LHCN-M2 (cell line): ENCODE measurements at places on chromosomes 2 and 18. TPM values are rescaled to one million over a fixed set of nuclear protein-coding genes. Genes with fewer than 3 reads are reported as not detected.

RNU2-63P gene
- total RNA-seq, result not detected in 2 replicates

TMEFF2 gene
- total RNA-seq, result 64.1 and 72.6 TPM in 2 replicates

RNF144A gene
- 0.06 TPM in 2 replicates for total RNA-seq

CD226 gene
- total RNA-seq, result 0.38 and 0.69 TPM in 2 replicates

DNA sequence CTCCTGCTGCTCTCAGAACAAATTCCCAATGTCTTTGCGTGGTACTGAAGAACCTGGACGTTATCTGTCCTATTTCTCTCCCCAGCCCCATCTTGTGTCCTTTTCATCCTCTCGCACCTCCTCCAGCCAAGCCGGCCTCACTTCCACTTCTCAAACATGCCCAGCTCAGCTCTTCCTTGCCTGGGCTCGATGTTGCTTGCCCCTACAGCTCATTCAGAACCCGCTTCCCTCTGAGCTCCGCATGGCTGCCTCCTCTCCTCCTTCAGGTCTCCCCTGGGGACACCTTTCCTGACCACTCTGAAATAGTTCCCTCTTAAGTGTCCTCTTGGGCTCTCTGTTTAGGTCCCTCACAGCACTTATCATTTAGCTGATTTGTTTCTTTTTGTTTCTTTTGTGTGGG, 6.7 kb upstream of the SMARCAL1 start:
- DNase-seq, result no peak

DNA sequence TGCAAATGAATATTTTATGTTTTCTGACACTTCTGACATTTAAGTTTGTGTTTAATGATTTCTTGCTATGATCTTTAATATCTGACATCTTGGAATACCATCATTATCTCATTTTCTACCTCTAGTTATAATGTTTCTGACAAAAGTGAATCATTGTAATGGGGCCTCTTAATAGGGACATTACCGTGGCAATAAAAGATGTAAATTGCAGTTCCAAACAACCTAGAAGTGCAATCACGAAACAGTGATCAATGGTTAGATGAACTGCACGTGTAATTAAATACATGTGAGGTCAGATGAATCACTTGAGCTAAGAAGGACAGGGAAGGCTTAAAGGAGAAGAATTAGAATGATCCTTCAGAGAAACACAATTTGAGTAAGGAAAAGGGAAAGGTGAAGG, 1078.3 kb downstream of the DPP10 start:
- no peak for DNase-seq

- DNase-seq, result no peak
Measured at GRCh38 chr2:174124181-174124580, 124.2 kb downstream of the OLA1 start.

DNA sequence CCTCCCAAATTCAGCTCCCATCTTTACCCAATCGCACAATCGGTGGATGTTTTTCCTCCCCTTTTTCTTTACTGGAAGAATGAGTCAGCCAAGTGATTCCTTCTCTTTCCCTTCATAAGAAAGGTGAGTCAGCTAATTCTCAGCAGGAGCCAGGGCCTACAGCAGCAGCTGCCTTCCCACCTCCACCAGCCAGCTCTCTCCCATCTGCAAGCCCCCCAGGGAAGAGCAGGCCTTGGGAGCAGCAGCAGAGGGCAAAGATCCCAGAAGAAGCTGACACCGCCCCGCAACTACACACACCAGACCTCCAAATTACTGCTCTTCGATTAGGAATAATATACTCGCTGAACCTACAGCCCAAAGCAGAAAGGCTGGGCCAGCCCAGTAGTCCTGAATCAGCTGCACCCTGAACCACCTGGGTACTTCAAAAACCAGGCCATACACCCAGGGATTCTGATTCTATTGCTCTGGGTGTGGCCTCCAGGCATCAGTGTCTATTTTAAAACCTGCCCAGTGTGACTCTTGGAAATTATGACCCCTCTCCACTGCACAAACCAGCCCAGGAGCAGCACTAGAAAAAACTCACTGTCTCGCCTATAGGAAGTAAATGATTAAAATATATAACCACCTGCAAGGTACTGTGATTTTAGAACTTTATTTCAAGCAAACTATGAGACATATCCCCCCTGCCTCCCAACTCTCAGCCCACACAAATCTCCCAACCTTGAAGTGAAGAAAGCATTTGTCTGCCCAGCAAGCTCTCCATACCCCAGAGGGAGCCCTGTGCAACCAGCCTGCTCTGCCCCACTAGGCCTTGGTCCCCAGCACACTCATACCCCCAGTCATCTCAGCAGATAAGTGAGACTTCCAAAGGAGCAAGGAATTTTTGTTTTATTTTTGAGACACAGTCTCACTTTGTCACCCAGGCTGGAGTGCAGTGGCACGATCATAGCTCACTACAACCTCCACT, 7.3 kb downstream of the SFXN5 start:
- DNase-seq, result peak; percentile 90

DNA sequence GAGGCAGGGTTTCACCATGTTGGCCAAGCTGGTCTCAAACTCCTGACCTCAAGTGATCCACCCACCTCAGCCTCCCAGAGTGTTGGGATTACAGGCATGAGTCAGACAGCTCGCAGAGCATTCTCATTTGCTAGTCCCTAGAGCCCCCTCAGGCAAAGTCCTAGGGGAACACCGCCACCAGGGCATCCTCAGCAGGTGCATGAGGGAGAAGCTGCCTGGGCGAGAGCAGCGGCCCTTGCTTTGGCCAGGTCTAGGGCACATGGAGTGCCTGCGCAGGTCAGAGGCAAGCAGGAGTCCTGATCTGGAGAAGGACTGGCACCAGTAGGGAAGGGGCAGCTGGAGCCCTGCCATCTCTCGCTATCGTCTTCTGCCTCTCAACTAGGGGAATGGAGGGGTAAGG, 32.4 kb downstream of the NGEF start:
- DNase-seq, result peak; percentile 35

DNA sequence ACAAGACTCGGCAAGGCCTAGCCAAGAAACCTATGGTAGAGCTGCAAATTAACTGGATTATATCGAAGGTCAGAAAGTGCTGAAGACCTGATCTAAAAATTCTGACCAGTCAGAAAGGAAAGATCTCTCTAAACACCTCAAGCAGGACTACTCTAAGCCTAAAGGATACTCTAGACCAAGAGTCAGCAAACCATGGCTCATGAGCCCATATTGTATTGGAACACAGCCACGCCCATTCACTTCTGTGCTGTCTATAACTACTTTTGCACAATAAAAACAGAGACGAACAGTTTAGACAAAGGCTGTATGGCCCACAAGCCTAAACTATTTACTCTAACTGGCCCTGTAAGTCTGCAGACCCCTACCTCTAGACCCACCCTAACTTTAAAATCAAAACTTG, 18.7 kb downstream of the RTN4 start:
- no peak for DNase-seq

- no peak for DNase-seq
Measured at GRCh38 chr2:230383453-230383852, 32.5 kb upstream of the SP100 start.

LYPD6 gene
- total RNA-seq, result 14.0 and 16.6 TPM in 2 replicates

DNA sequence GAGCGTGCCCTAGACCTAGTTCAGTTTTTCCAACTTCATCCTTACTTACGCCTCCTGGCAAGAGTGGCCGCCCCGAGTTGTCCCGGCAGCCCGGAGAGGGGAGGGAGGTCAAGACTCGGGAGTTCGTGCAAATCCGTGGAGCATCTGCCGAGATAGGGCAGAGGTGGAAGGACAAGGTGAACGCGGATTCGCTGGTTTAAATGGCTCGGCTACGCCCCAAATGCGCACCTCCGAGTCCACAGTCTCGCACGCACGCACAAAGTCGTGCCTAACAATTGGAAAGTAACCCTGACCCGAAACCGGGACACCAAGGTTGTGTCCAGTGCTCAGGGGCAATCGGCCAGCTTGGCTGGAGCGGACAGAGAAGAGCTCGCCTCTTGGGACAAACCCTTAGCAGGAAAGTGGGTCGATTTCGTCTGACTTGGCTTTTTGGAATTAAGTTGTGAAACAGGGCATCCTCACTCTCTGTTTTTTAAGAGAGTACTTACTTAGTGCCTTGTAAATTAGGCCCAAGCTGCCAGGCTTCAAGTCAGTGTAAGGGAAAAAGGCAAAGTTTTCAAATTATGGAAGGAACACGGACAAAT, 726 bp upstream of the SS18 start:
- DNase-seq, result peak; percentile 83

DNA sequence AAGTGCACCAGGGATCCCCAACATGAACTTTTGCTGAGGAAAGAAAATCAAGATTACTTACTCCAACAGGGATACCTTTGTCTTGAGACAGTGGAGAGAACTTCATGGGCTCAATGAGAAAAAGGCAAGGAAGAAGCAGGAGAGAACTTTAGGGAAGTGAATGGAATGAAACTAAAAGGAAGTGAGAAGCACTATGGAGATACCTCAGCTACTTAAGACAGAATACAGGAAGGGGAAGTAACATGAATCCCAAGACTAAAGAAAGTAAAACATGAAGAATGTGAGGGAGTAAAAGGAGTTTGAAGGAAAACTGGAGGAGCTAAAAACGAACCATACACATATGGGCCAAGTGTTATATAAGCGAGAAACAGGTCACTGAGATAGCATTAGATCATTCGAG, 32.4 kb upstream of the ACTR3 start:
- DNase-seq, result no peak

SPEG gene
- 36.2 and 41.5 TPM in 2 replicates for total RNA-seq

SP110 gene
- 12.6 and 20.8 TPM in 2 replicates for total RNA-seq

MLPH gene
- 145 and 155 TPM in 2 replicates for total RNA-seq

GRCh38 chr2:88489181-88489580, 36.7 kb upstream of the FOXI3 start:
- DNase-seq, result no peak

DNA sequence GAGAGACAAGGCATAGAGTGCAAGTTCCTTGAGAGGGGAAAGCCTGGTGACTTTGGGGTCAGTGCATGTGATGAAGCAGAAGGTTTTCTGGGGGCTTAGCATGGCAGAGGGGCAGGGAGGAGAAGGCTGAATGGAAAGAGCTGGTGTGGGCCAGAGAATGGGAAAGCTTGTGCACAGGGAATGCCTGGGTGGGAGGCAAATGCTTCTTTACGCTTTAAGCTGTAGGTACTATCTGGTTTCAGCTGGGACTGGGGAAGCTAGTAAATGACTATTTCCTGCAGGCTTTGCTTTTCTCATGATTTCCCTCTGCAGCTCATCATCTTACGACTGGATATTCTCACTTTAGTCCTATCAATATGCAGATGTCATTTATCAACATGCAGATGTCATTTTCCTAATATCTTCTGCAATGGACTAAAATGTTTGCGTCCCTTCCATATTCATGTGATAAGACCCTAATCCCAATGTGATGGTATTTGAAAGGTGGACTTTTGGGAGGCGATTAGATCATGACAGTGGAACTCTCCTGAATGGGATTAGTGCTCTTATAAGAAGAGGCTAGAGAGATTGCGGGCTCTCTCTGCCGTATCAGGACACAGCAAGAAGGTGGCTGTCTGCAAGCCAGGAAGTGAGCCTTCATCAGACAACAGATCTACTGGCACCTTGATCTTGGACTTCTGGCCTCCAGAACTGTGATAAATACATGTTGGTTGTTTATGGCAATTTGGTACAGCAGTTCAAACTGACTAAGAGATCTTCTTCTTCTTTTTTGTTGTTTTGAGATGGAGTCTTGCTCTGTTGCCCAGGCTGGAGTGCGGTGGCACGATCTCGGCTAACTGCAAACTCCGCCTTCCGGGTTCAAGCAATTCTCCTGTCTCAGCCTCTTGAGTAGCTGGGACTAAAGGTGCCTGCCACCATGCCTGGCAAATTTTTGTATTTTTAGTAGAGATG, 50.1 kb downstream of the MYCN start:
- DNase-seq, result no peak

GRCh38 chr18:2716394-2717326, 61.1 kb downstream of the SMCHD1 start:
- no peak for DNase-seq

DNA sequence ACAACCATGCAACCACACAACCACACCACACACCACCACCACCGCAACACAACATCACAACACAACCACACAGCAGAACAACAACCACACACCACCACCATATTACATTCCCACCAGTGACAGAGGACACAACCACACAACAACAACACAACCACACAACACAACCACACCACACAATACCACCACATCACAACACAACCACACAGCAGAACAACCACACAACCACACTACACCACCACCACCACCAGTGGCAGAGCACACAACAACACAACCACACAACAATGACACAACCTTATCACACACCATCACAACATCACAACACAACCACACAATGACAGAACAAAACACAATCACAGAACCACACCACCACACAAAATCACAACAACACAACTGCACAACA, 313.0 kb upstream of the MYT1L start:
- DNase-seq, result no peak

DNA sequence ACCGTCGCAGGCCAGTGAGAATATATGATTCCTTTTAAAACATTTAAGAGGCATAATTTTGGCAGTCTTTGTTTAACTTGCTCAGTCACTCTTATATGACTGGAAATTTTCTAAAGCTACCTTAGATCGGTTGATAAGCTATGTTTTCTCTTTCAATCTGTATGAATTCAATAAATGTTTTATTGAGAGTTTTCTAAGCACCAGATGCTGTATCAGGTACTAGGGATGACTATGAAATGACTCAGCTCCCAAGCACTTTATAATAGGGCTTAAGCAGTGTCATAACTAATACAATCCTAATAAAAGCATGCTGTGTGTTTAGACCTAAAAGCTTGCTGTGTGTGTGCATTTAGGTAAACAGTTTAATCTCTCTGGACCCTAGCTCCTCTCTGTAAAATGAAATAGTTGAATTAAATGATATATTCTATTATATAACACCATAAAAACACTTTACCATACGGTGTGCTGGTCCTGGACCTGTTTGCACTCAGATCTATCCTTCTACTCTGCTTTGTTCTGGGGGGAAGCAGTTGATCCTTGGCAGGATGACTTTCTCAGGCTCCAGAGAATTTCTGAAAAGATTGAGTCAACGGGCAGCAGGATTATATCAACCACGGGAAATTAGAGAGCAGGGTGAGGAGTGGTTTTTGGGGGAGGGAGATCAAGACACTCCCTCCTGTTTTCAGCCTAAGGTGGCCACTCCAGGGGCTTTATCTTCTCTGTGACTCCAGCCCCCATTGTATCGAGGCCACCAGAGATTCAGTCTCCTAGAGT, 26.1 kb upstream of the SLC38A11 start:
- peak; percentile 61 for DNase-seq

SPDYA gene
- total RNA-seq, result 0.63 and 1.1 TPM in 2 replicates

HEATR5B gene
- total RNA-seq, result 13.6 and 14.0 TPM in 2 replicates

NCKAP5 gene
- total RNA-seq, result 0.40 and 0.58 TPM in 2 replicates

GRCh38 chr2:213279971-213280370, 4.3 kb upstream of the SPAG16 start:
- DNase-seq, result no peak

- peak; percentile 64 for DNase-seq
Measured at GRCh38 chr2:125471963-125472362, 1184.0 kb upstream of the GYPC start.
